Daoy (cell line): ENCODE measurements at places on chromosomes 2 and 18. TPM values are rescaled to one million over a fixed set of nuclear protein-coding genes. Genes with fewer than 3 reads are reported as not detected.
A peak's percentile ranks its signal among the peaks of the same experiment; 100 is the strongest.

DNA sequence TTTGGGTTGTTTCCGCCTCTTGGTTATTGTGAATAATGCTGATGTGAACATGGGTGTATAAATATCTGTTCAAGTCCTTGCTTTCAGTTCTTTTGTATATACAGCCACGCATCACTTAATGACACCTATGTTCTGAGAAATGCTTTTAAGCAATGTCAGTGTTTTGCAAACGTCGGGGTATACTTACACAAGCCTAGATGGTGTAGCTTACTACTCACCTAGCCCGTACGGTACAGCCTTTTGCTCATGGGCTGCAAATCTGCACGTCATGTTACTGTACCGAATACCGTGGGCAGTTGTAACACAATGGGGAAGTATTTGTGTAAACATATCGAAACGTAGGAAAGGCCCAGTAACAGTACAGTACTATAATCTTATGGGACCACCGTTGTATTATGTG is 12.4 kb downstream of the RALB start:
- no peak for DNase-seq

DNA sequence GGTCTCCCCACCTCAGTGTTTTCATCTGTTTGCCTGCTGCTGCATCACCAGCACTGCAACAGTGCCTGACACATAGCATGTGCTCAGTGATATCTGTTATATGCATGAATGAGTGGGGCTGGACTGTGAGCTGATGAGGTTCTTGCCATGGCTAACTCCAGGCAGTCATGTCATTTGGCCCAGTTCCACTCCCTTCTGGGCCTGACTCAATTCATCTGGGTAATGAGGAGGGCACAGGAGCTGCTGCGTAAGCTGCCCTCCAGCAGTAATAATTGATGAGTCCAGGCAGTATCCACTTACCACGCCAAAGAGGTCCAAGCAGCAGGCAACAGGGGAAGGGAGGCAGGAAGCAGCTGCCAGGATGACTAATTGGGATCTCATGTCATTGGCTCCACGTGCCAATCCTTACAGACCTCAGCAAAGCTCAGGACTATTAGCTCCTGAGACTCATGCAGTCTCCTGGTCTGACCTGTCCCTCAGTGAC is 34.1 kb upstream of the MAT2A start:
- peak; percentile 97 for DNase-seq

The SERPINB5 gene
- total RNA-seq: not detected in 2 replicates

GRCh38 chr2:218393750-218394290 is 5.8 kb upstream of the CTDSP1 start:
- no peak for DNase-seq

GRCh38 chr2:74851191-74851566 is 17.3 kb downstream of the HK2 start:
- peak; percentile 59 for DNase-seq

DNA sequence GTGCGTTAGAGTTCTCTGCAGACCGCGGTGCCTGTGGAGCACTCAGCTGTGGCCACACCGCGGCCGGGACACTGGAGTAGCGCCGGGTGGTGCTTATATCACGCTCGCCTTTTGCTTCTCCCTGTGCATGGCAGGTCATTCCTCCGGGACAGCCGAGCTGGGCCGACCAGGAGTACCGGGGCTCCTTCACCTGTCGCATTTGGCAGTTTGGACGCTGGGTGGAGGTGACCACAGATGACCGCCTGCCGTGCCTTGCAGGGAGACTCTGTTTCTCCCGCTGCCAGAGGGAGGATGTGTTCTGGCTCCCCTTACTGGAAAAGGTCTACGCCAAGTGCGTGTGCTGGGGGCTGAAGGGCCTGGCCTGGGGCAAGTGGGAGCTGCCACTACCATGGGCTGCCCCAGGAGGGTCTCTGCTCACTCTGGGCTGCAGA is 4.2 kb downstream of the CAPN10 start:
- no peak for DNase-seq

- no peak for DNase-seq
Observed at GRCh38 chr2:111522231-111522768, 361.7 kb downstream of the ANAPC1 start.

The MGAT4A gene
- total RNA-seq: 3.9 and 7.7 TPM in 2 replicates

The AFF3 gene
- 5.7 and 8.9 TPM in 2 replicates for total RNA-seq

DNA sequence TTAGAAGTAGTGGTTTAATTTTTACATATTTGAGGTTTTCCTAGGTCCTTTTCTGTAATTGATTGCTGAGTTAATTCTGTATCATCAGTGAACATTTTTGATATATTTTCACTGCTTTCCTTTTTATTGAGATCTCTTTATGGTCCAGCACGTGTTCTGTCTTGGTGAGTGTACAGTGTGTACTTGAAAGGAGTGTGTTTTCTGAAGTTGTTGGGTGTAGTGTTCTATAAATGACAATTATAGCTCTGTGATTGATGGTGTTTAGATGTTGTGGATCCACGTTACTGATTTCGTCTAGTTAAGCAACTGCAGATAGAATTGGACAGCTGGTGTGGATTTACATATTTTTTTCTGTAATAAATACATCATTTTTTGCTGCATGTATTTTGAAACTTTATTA is 32.7 kb downstream of the AGFG1 start:
- DNase-seq: no peak

The LINC00305 gene
- not detected in 2 replicates for total RNA-seq

The LIPG gene
- total RNA-seq: 32.6 and 40.3 TPM in 2 replicates

GRCh38 chr2:25454824-25455611 is 113.3 kb upstream of the DNMT3A start:
- no peak for DNase-seq

GRCh38 chr2:172299741-172300140 is 127.6 kb upstream of the ITGA6 start:
- DNase-seq: peak; percentile 45

DNA sequence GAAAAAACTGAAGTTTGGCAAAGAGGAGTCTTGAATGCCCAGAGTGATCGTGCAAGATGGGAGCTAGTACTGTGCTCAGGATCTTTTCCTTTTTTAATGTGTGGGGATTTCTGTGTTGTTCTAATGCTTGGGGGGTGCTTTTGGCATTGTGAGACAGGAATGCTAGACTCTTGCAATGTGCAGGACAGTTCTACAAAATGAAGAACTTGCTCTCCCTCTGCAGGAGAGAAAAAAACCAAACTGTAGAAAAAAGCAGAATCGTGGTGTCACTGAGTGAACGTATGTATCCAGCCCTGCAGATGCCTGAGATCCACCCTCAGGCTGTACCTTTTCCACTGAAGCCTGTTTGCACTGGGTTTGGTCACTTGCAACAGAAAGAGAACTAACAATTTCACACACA is 12.1 kb upstream of the TTC39C start:
- DNase-seq: no peak

- peak; percentile 43 for DNase-seq
Observed at GRCh38 chr18:56257205-56257604, 381.2 kb downstream of the TXNL1 start.

The DAW1 gene
- total RNA-seq: 0.63 and 5.2 TPM in 2 replicates

- DNase-seq: no peak
Observed at GRCh38 chr2:105373895-105374401, 24.9 kb downstream of the FHL2 start.

DNA sequence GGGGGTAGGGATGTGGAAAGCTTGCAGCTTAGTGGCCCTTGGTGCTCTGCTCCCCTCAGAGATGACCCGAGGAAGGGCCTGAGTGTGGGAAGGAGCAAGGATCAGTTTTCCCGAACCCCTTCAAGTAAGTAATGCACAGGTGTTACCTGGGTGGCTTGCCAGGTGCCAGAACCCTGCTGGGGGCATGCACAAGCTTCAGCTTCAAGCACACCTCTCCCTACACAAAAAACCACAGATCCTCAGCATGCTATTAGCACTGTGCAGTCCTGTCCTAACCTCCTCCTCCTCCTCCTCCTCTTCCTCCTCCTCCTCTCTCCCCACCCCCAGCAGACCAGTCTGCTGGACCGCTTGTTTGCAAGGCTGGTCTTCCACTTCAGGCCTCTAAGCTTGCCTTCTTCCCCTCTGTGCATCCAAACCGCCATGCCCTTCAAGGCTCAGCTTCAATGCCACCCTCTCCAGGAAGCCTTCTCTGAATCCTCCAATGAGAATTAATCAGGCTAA is 114.8 kb downstream of the ACAA2 start:
- DNase-seq: no peak

GRCh38 chr2:31660165-31660564 is 79.4 kb upstream of the SRD5A2 start:
- DNase-seq: no peak

DNA sequence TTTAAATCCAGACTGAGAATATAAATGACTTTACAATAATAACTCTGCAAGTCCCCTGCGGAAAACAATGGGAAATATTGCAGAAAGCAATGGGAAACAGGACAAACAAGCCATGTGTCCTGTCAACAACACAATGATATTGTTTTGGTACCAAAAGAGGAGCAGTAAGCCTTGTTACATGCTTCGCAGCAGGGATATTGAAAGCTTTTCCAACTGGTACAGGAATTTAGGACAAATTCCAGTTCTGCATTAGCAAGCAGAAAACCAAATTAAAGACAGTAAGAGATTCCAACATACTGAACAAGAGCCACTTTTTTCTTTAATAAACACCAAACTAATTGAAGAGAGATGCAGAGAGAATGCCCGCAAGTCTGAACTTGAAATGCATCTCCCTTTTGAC is 30.0 kb downstream of the FRZB start:
- no peak for DNase-seq

The PID1 gene
- 6.1 and 7.2 TPM in 2 replicates for total RNA-seq

The VWA3B gene
- 0.77 TPM in 1 of 2 replicates, not detected in the other for total RNA-seq

DNA sequence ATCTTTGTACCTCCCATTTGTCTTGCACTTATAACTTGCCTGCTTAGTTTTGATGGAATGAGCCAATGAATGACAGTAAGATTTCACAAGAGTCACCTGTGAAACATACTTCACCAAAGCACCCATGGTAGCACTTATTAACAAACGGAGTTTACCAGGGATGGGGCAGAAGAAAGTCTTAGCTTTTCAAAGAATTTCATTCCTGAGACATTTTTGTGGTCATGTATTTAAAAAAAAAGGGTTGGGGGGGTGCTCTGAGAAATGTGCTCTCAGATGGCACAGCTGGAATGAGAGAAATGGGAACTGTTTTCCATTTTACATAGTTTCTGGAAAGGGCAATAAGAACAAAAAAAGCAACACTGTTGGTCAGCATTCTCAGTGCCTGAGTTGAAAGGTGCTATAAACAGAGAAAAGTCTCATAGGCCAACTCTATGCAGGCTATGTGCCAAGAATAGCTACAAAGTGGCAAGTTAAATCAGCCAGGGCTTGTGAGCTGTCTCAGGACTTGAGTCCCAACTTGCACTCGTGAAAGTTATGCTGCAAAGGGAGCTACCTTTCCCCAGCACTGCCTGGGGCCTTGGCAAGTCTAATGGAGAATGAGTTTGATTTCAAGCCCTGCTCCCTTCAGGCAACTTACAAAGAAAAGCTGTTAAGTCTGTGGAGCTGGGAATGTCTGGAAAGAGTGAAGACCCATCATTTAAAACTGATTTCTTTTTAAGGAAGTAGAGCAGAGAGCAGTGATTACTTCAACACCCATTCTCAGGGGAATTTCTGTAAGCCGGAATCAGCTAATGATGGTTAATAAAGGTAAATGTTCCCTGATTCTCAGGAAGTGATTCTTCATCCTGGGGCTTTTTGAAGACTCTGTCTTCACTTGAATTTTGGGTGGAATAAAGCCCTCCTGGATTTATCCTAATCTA is 170.6 kb downstream of the SLC8A1 start:
- peak; percentile 50 for DNase-seq

- no peak for DNase-seq
Observed at GRCh38 chr2:37870829-37871228, 54.3 kb upstream of the RMDN2 start.

GRCh38 chr18:2961821-2962220 is 51.1 kb downstream of the LPIN2 start:
- no peak for DNase-seq

The ANKRD30B gene
- total RNA-seq: 0.23 TPM in 1 of 2 replicates, not detected in the other
